ENCODE measurements at places on chromosomes 16 and 17.
A peak's percentile ranks its signal among the peaks of the same experiment; 100 is the strongest.

DNA sequence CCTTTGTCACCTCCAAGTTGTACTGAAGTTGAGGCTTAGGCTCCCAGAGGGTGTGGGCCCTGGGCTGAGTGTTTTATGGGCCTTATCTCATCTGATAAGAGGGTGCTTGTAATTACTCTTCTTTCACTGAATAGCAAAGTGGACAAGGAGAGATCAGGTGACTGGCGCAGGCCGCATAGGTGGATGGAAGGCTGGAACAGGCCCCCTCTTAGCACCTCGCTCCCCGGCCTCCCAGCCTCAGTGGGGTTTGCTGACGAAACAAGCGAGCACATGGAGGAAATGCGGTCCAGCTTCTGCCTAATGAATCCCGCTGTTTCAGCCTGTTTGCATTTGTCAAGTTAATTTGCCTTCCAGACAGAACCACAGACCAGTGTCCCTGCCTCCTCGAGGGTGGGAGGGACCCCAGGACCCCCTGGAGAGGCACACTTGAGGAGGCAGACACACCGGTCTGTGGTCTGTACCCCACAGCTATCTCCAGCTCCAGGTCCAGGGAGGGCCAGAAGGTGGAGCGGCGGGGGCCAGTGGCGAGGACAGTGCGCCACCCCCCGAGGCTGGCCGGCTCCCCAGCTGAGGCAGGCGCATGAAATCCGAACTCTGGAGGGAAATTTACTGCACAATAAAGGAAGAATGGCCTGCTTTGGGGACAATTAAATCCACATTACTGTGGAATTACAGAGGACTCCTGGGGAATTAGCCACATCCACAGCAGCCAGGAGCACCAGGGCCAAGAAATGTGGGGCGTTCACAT is 123.4 kb downstream of the NTN1 start:
- no peak for DNase-seq

DNA sequence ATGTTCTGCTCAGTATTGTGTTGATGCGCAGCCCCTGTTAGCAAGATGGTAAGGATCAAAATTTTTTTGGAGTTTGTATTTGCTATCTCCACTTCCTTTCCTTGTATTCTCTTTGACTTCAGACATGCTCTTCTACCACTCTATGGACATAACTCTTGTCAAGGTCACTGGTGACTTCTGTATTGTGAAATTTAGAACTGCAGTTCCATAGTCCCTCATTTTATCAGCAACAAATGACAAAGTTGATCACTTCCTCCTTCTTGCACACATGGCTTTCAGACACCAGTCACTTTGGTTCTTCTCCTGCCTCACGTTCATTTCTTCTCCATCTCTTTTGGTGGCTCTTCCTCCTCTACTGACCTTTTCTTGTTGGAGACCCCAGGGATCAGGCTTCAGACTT is 21.1 kb downstream of the COX11 start:
- no peak for DNase-seq

- DNase-seq: no peak
Measured at GRCh38 chr17:66970797-66971196, 6.3 kb downstream of the CACNG4 start.

- DNase-seq: no peak
Measured at GRCh38 chr16:66678337-66678736, 18.2 kb downstream of the CMTM4 start.

DNA sequence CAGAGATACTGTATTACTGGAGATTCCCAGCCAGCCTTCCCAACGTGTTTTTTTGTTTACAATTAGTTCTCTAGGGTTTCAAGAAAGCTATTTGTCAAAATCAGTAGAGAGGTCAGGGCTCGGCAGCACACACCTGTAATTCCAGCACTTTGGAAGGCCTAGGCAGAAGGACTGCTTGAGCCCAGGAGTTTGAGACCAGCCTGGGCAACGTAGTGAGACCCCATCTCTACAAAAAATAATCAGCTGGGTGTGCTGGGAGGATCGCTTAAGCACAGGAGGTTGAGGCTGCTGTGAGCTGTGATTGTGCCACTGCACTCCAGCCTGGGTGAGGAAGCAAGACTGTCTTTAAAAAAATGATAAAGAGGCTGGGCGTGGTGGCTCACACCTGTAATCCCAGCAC is 19.4 kb downstream of the CBX1 start:
- no peak for DNase-seq

DNA sequence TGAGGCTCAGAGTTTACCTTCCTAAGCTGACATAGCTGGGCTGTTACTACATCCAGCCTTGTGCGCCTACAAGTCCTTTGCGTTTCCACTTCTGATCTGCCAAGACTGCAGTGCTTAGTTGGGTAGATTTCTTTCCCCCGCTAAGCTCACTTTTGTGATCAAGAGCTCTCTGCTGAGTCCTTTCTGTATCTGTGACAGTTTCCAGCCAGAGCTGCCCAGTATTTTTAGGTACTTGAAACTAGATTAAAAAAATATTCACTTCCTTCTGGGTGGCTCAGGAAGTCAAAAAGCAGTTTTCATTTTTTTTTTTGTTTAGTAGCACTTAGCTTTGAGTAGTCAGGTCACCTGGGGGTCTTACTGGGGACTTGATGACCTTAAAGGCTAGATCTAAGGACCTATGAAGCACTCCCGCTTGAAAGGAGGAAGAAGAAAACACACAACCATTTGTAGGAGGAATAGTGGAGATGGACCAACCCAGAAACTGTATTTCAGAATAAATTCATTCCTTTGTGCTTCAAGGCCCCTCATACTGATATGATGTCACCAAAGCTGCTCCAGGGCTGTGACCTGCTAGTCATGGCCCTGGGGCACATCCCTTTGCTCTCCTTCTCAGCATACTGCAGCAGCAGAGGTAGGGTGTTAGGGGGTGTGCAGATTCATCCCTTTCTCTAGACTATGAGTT is 75.6 kb upstream of the HNF1B start:
- DNase-seq: peak; percentile 48

DNA sequence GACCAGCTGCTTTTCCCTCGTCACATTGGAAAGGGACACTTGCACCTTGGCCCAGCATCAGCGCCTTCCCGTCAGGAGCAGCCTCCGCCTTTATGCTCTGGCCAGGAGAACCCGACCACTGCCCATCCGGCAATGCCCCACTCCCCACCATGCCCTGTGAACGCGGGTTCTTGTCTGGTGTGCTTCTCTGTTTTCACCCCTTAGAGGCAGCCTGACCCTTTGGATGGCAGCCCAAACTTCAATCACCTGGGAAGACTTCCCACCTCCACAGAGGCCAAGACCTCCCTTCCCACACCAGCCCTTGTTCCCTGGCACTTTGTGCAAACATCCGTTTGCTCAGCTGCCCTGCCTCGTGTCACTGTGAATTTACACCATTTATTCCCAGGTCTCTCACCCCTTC is 87.0 kb downstream of the DNAH17 start:
- no peak for DNase-seq

- DNase-seq: no peak
Measured at GRCh38 chr17:65557349-65558310, 3.8 kb downstream of the AXIN2 start.

- no peak for DNase-seq
Measured at GRCh38 chr16:49581630-49582298, 208.2 kb downstream of the C16orf78 start.

- DNase-seq: no peak
Measured at GRCh38 chr16:35210681-35211433, 1751.4 kb downstream of the TP53TG3F start.

DNA sequence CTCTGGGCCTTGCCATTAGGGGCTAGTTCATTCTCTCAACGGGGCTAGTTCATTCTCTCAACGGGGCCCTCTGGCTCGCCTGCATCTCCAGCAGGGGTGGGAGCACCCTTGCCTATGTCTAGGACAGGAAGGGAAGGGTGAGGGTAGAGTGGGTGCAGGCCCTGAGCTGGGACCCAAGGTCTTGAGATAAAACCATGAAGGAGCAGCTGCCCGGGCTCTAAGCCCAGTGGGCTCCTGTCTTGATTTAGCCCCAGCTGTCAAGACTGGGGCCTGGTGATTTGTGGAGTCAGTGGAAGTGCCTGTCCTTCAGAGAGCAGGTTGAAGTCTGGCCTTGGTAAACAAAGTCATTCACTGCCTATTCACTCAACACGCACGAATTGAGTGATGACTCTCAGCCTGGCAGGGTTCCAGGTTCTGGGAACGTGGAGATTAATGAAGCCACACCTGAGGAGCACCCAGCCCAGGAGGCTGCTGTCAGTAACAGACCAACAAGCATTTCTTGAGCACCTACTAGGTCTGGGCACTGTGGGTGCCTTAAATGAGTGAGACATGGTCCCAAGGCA is 35.4 kb downstream of the WNT3 start:
- no peak for DNase-seq

- peak; percentile 91 for DNase-seq
Measured at GRCh38 chr16:69338557-69339288, 641 bp downstream of the COG8 start.

GRCh38 chr16:48895142-48895541 is 285.2 kb upstream of the N4BP1 start:
- no peak for DNase-seq

GRCh38 chr17:27595208-27595607 is 35.8 kb upstream of the LGALS9 start:
- no peak for DNase-seq

DNA sequence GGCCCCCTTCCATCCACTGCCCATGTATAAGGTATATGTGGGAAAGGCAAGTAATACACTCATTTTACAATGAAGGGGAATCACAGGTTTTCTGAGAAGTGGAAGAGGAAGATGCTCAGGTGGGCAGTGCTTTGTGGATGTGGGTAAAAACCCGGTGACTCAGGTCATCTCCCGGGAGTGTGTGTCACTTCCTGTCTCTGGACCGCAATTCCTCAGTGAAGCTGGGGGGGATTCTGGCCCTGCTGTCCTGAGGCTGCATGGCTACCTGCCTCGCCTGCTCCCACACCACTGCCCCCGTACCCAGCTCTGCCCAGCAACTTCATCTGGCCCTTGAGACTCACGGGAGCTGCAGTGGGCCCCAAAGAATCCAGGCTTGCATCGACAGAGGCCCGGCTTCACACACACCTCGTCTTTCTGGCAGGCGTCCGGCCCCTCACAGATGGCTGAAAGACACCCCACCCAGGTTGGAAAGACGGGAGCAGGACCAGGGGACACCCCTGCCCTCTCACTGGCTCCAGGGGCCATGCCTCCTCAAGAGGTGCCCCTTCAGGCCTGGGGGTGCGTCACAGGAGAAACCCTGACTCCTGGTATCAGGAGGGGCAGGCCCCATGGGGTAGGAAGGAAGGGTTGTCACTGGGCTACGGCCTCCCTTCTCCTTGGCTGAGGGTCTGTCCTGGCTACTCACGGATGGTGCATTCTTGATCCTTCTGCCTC is 882 bp downstream of the SCARF1 start:
- no peak for DNase-seq

- no peak for DNase-seq
Measured at GRCh38 chr16:4667203-4667963, 26.0 kb upstream of the NUDT16L1 start.

DNA sequence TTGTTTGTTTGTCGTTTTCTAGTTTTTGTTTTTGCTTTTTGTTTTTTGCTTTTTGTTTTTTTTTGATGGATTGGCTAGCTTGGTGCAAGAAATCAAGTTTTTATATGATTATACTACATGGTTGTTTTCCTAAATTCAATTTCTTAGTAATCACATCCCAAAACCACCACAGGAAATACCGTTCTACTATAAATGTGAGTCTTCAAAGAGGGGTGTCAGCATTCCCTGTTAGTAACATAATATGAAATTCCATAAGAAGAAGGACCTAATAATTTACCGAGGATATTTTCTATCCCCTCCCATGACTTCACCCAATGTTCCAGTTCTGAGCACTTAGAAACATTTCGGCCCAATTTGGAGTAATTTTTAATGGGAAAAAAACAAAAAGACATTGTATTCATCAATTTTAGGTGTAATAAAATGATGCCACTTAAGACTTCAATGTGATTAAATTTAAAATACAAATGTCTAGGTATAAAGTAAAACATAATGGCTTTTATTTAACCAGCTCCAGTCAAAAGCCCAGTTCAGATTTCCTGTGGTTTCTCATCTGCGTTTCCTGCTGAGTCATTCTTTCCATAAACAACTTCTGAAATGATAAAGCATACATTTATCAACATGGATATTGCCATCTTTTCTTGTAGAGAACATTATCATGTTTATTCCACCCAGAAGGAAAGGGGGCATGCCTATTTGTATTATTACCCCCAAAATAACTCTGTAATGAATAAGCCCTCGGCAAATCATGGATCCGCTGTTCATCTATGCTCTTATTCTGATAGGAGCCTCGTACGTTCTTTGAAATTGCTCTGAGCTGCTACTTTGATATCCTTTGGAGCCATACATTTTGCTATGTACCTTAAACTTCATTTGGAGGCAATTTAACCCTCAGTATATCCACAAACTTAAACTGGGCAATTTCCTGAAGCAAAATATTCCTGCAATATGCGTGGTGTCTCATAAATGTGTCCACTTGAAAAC is 28.1 kb downstream of the HSBP1 start:
- no peak for DNase-seq

DNA sequence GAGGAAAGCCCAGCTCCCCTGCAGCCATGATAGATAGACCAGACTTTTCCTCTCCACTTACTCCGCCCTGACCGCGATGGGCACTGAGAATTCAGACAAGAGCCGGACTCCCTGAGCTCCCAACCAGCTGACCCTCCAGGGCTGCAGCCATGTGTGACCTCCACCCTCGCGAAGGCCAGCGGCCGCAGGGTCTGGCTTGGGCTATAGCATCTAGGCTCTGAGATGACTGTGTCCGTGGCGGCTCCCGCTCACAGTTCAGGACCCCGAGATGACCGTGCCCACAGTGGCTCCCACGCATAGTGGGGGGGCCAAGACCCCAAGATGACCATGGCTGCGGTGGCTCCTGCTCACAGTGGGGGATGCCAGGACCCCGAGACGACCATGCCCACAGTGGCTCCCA is 18.0 kb downstream of the ZFPM1 start:
- no peak for DNase-seq

DNA sequence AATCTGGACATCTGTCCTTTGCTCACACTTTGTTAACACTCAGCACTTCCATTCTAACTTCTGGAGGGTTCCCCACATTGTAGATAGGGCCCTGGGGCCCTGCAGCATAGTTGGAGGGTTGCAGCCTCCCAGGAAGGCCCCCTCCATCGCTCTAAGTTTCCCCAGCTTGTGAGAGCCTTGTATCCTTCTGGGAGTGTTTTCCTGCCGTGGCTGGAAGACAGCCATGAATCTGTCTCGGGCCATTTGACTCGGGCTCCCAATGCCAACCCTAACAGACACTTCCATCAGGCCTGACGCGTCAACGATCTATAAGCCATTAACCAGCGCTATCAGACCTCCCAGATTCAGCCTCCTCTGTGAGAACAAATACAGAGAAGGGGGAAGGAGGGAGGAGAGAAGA is 263.7 kb upstream of the RPL38 start:
- DNase-seq: no peak

GRCh38 chr17:78890498-78890897 is 12.5 kb downstream of the CEP295NL start:
- peak; percentile 93 for DNase-seq

DNA sequence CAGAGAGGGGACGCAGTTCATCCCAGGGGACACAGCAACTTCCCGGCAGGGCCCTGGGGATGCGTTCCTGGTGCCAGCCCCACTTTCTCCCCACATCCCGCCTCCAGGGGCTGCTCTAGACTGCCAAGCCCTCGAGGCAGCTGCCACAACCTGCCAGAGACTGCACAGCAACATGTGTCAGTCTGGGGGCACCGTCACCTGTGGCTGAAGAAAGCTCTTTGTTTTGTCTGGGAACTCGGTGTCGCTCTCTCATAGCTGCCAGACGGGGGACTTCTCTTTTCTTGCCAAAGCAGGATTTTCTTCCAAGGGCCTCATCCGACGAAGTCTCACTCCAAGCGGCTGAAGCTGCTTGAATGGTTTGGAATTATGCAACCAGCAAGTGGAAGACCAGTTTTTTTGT is 43.7 kb downstream of the COTL1 start:
- DNase-seq: no peak

All from lower leg skin (tissue), 4 donors.